Activated CD4-positive, CD25-positive, alpha-beta regulatory T cell (primary cell): ENCODE measurements at places on chromosomes 7 and 10.

DNA sequence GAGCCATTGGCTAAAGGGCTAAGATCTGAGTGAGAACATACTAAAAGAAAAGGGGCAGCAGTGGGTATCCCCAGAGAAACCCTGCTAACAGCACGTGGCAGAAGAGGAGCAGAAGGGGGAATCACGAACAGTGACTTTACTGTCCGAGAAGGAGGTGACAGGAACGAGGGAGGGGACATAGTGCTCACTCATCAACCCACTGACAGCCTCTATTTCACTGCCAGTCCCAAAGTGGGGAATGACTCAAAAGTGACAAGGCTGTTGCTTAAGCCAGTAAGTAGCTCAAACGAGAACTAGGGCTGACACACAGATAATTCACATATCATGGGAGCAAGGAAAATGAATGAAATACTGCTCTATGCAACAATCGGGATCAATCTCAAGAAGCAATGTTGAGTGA is 92.7 kb downstream of the RSU1 start:
- no peak for DNase-seq

DNA sequence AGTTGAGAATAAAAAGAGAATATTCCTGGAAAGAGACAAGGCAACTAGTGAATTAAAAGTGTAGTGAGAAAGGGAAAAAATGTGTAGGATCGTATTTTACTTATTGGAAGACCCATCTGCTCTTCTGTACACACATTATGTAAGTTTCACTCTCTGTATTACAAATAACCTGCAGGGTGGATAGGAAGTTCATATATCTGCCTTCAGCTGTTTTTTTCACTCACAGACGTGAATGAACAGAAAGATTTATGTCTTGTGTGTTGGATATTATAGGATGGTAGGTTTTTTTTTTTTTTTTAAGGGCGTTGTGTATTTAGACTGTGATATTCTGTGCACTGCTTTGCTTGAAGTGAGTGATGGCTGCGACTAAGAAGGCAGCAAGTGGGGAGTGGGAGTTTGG is 266.5 kb downstream of the AUTS2 start:
- no peak for DNase-seq

GRCh38 chr7:119271147-119271779 is 1001.7 kb upstream of the KCND2 start:
- DNase-seq = no peak

- DNase-seq = no peak
Observed at GRCh38 chr10:77445547-77445946, 192.1 kb downstream of the KCNMA1 start.

DNA sequence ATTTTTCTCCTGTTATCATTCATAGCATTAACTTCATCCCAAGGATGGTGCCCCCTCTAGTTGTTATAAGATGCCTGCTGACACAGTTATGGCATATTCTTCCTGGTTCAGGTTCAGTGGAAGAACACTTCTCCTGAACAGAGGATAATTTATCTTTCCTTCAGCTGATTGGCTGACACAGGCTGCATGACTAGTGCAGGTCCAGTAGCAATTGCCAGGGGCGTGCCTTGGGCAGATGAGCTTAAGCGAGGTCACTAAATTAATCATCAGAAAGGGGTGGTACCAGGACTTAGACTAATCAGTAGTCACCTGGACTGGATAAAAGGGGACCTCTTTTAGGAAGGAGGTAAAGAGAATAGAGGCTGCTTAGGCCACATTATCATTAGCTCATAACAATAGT is 42.3 kb downstream of the BZW2 start:
- DNase-seq = no peak

DNA sequence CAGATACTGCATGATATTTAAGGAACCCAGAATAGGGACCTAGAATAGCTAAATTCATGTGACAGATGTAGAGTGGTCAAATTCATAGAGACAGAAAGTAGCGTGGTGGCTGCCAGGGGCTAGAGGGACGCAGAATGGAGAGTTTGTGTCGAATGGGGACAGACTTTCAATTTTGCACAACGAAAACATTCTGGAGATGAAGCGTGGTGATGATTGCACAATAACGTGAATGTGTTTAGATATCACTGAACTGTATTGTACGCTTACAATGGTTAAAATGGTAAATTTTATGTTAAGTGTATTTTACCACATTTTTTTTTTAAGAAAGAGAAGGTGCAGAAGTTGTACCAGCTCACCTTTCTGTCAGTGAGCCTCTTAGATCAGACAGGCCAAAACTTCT is 137.8 kb upstream of the TNS3 start:
- no peak for DNase-seq

GRCh38 chr7:133633055-133633454 is 380.2 kb downstream of the EXOC4 start:
- DNase-seq = no peak

DNA sequence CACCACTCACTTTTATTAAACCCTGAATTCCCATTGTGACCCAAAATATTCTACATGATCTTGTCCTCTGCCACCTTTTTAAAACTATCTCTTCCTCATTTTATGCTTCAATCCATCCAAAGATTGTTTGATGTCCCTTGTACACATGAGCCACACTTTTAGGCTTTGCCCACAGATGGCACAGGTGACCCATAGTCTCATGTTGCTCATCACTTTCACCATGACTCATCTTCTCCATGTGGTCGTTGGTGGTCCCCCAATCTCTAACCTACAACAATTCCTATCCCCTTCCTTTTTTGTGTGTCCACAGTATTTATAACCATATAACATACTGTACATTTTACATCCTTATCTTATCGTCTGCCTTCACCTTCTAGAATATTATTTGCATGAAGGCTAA is 271.5 kb upstream of the ZWINT start:
- no peak for DNase-seq

- no peak for DNase-seq
Observed at GRCh38 chr10:11411926-11412545, 199.4 kb downstream of the USP6NL start.
